ENCODE measurements at places on chromosomes 13 and 19.

- peak; percentile 44 for DNase-seq
Observed at GRCh38 chr19:14366529-14366928, 14.7 kb upstream of the ADGRE5 start.

DNA sequence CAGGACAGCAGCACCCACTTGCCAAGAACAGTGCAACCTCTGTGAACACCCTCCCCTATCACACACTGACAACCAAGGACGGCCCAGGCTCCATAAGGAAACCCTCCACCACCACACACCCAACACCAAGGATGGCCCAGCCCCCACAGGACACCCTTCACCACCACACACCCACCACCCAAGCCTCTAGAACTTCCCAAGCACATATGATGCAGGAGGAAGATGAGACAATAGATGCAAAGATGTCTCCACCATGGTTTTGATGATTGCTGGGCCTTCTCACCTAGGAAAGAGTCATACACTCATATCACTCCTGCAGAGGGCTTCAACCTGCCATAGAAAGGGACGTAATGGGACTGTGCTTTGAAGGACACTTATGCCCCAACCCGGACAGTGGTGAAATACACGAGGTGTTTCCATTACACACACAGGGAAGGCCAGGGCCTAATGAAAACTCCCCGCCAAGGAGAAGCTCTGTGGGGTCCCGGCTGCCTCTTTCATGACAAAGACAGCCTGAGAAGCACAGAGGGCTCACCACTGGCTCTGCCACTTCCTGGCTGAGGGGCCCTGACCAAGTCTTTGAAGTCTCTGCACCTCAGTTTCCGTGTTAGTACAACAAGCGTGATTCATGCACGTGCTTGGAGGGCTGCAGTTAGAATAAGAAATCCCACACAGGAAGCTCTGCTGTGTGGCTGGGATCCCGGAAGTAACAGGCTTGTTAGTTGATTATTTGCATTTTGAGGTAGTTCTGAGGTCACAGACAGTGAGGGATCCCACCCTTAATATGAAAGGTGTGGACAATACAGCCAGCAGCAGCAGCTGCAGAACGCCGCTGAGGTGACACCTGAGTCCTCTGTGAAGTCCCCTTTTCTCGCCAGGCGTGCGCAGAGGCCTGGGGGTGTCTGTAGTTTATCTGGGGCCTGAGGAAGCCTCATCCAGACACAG, 61.9 kb upstream of the ATP12A start:
- DNase-seq, result no peak

GRCh38 chr13:92260363-92260762, 861.9 kb downstream of the GPC5 start:
- no peak for DNase-seq

GRCh38 chr19:7471696-7472615, 16.9 kb downstream of the PEX11G start:
- DNase-seq, result no peak

- peak; percentile 17 for DNase-seq
Observed at GRCh38 chr19:5369962-5370367, 29.4 kb upstream of the PTPRS start.

- no peak for DNase-seq
Observed at GRCh38 chr19:54606891-54607784, 13.7 kb downstream of the LILRA1 start.

GRCh38 chr13:27183561-27184147, 12.0 kb upstream of the USP12 start:
- no peak for DNase-seq

- DNase-seq, result no peak
Observed at GRCh38 chr19:33628921-33629825, 7.4 kb downstream of the CHST8 start.

DNA sequence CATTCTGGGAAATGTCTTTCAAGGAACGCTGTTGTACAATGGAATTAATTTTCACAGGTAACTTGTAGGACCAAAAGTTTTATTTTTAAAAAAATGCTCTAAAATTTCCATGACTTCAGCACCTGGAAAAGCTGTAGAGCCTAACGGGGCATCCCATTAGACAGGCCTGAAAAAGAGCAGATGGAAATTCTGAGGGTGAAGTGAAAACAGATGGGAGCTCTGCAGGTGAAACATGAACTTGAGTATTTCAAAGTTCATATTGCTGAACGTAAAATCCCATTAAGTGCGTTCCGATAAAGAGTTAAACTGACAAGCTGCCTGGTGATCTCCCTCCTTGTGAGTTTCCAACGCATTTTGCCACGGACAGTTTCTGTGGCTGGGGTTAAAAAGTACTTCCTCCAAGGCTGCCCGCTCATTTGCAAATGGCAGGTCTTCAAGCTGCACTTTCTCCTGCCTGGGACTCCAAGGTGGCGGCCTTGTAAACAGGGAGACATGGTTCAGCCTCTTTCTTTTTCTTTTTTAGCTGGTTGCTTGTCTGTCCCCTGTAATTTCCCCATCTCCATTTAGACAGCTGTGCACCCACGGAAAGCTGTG, 450.4 kb downstream of the FGF9 start:
- no peak for DNase-seq

DNA sequence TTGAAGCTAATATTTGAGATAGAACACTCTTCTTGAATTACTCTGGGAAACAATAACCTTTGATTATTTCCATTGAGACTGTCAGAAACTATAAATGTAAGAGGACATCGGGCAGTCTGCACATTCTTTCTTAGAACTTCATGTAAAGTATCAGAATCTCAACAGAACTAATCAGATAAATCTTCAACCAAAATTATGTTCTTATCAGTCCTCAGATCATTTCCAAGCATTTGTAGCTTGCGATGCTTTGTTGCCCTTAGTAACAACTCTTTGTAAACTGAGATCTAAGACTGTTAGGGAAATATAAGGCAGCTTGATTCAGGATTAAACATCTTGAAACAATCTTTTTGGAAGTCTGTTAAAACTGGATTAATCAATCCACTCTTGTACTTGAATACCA, 70.3 kb downstream of the FNDC3A start:
- DNase-seq, result no peak

DNA sequence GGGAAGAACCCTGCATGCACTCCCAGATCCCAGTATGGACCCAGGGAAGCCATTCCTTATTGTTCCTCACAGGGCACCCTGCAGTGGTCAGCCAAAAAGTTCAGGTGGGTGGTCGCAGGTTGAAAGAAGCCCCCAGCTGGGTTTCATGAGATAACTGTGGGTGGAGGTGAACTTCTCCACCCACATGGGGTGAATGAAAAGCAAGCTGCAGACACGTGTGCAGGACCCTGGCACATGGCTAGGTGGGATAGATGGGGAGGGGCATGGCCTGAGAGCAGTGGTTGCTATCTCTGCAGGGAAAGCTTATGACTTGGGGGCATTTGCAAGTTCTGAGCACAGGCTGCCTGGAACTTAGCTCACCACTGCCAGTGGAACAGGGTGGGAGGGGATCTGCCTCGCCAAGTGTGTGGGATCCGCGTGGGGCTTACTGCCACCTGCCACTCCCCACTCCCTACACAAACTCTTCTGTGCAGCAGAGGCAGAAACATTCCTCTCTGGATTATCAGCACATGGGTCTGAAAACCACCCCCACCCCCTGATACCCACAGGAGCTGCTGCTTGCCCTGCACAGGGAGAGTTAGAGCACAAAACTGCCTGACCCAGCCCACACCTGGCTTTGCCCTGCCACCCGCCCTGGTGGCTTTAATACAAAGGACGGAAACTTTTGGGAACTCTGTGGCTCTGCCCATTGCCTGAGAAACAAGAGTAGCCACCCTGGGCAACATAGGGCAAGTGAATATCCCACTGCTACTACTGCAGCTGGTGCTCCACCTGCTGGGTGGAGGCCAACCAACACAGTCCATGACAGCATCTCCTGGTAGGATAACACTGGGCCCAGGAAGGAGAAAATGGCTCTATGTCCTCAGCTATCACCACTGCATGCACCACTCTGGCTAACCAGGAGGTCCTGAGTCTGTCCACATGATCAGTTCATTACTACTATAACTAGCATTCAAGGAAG, 24.4 kb downstream of the PLA2G4C start:
- no peak for DNase-seq

DNA sequence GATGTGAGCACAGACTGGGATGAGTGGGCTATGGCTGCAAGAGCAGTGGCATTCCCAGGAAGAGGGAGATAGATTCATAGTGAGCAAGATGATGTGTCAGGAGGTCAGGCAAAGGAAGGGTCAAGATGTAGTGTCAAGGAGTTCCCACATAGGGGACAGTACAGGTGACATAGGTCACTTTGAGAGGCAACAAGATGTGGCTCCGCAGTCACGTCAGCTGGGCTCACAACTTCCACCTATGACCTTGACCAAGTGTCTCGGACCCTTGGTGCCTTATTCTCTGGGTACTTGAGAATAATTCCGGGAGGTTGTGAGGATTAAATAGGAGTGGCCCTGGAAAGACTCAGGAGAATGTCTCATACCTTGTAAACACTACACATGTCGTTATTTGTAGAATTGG, 10.5 kb downstream of the ZNF317 start:
- DNase-seq, result no peak

All from activated naive CD4-positive, alpha-beta T cell (primary cell).